CD4-positive, alpha-beta T cell treated with Interleukin-6 at 100 ng/mL for 8 hours (primary cell): ENCODE measurements at places on chromosomes 6 and 20.

DNA sequence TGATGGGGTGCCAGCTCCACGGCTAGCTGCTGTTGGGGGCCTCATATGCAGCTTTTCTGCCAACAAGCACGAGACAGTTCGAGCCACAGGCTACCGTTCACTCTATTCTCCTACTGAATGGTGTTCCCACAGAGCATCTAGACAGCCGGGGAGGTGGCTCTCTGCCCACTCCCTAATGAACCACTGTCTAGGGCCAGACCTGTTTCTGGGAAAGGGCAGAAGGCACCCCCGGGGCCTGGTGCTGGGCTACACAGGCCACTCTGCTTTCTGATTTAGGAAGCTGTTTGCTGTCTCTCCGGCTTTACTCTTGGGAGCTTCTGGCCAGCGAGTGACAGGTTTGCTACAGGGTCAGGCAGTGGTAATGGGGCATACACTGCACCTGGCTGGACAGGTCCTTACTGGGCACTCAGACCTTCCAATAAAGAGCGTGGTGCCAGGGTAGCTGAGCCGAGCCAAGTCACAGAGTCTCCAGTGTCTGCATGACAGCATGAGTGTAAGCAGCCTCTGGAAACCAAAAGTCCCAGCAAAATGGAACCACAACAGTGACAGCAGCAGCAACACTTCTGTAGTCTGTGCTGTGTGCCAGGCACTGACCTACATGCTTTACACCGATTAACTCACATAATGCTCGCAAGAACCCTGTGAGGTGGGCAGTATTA lies 8.4 kb downstream of the CCDC167 start:
- DNase-seq: no peak

GRCh38 chr20:2130062-2130591 lies 28.5 kb downstream of the STK35 start:
- DNase-seq: no peak

DNA sequence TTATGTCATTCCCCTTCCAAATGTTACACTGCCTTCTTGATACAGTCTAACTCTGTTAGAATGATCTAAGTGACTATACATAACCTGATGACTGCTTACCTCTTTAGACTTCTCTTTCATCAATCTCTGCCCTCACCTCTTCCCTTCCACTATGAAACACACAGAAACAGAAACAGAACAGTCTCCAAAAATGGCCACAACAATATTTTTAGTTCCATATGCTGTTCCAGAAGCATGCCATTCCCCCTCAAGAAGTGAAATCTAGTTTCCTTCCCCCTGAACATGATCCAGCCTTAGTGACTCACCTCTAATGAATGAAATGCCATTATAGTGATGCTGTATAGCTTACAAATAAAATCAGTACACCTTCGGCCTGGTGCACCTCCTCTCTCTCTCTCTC lies 229.3 kb upstream of the TENT5A start:
- no peak for DNase-seq

DNA sequence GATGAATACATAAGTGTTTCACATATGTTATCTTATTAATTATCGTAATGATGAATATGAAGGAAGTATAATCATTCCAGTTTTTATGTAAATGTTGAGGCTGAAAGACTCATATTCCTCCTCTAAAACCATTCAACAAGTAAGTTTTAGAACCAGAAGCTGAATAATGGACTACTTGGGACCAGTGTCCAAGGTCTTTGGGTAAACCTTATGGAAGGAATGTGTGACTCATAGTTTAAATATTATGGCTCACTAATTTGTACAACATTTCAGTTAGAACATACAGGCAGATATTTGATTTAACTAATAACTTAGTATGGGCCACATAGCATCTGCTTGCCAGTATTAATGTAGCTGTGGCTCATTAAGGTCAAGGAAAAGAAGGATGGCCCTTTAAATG lies 209.6 kb downstream of the TFAP2B start:
- DNase-seq: no peak

- no peak for DNase-seq
Measured at GRCh38 chr6:133242637-133243585, 1.8 kb downstream of the EYA4 start.

DNA sequence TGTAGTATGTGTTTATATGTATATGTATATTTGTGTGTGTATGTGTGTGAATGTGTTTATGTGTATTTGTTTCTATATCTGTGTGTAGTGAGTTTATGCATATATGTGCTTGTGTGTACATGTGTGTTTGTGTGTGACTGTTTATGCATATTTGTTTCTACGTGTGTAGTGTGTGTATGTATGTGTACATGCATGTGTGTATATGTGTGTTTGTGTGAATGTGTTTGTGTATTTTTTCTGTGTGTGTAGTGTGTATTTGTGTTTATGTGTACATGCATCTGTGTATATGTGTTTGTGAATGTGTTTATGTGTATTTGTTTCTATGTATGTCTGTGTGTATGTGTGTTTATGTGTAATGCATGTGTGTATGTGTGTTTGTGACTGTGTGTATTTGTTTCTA lies 12.1 kb upstream of the SMOC2 start:
- DNase-seq: no peak

DNA sequence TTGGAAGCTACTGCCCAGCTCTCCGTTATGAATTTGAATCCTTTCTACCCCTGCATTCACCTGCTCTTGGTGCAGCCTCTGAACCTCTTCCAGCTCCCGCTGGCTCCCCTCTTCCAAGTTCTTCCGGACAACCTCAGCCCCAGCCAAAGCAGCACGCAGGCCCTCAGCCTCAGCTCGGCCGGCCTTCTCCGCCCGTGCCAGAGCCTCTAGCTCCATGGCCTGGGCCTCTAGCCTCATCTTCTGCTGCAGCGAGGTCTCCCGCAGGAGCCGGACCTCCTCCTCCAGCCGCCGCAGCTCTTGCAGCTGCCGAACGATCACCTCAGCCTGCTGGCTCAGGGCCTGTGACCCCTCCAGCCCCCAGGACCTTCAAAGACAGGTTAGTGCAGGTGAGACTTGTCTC lies 3.2 kb downstream of the CCHCR1 start:
- no peak for DNase-seq

- no peak for DNase-seq
Measured at GRCh38 chr6:147970970-147971369, 371.7 kb upstream of the SASH1 start.

GRCh38 chr20:57211908-57212533 lies 54.4 kb downstream of the BMP7 start:
- DNase-seq: no peak

DNA sequence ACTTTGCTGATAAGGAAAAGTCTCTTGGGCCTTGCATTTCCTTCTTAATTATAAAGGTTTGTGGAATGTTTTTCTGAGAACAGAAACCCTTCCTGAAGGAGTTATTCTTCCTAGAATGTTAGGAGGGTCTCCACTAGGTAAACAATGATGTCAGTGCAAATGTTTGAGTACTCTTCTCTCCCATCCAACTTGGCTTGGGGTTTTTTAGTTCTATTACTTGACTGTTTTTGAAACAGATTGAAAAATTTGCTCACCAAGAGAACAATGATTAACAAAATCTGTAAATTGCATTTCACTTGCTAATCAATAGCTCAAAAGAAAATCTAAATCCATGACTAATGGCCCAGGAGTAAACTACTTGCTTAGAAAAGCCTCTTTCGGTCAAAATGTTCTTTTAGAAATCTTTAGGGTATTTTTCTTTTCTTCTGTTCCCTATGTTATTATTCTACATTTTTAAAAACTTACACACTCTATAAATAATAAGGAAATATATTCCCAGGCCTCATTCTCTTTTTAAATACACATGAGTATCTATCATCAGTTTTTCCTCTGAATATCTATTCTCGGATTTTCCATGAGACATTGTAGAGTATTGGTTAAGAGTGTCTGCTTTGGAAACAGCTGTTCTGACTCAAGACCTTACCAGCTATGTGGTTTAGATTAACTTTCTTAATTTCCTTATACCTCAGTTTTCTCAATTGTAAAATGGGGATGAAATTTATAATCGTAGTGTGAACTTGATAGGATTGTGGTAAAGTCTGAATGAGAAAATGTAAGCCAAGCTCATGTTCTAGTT lies 234.2 kb upstream of the CITED2 start:
- no peak for DNase-seq
